ENCODE measurements at places on chromosomes 7 and 10.

- DNase-seq, result no peak
These were observed 365 bp downstream of the YME1L1 start for GRCh38 chr10:27153845-27154193.

- DNase-seq, result no peak
These were observed 17.3 kb downstream of the NRAP start for GRCh38 chr10:113646336-113647201.

DNA sequence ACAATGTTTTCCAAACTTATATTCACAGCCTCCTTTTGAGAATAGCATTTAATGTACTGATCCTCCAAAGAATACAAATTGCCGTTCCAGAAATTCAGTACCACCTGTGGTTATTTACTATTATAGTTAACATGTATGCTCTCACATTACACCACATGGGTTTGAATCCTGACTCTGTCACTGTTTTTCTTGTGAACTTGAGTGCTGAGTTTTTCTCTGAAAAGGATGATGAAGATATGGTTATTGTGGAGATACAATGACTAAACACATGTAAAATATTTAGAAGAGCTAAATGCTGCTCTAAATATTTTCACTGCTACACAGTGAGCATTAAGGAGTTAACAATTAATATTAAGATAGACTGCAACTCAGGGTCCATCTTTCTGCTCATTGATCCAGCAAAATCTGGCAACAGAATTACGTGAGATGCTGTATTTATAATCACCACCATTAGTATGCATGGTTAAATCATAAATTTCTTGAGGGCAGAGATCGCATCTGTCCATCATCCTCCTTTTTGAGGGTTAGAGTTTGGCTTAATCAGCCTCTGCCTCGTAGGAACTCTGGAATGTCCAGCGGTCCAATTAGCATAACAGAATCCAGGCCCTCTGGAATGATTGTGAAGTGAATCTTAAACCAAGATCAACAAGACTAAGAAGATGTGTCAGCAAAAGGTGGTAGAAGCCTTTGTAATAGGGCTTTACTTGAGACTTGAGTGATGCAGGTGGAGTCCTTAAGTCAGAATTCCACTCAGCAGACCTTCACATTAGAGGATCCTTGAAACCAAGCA is 152.8 kb downstream of the MACC1 start:
- DNase-seq, result no peak

DNA sequence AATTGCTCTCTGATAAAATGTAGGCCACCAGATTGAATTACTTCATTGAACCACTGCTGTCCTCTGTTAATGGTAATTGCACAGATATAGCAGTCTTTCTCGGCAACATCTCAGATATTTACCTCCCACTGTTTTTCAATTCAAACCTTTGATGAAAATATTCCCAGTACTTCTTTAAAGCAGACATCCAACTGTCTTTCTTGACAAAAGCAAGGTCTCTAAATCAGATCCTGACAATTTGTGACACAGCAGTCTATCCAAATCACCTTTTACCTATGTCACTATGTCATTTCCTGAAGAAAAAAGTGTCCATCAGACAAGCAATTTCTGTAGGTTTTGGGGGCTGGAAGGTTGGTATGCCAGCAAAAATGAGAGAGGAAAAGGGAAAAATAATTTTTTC is 555.7 kb downstream of the AUTS2 start:
- no peak for DNase-seq

- DNase-seq, result no peak
These were observed 11.5 kb upstream of the SP8 start for GRCh38 chr7:20798081-20798693.

- no peak for DNase-seq
These were observed 56.1 kb downstream of the ZRANB1 start for GRCh38 chr10:124997771-124998623.

GRCh38 chr10:46091828-46092523 is 45.9 kb upstream of the MSMB start:
- DNase-seq, result no peak

- DNase-seq, result no peak
These were observed 15.5 kb upstream of the PDLIM1 start for GRCh38 chr10:95306318-95306650.

DNA sequence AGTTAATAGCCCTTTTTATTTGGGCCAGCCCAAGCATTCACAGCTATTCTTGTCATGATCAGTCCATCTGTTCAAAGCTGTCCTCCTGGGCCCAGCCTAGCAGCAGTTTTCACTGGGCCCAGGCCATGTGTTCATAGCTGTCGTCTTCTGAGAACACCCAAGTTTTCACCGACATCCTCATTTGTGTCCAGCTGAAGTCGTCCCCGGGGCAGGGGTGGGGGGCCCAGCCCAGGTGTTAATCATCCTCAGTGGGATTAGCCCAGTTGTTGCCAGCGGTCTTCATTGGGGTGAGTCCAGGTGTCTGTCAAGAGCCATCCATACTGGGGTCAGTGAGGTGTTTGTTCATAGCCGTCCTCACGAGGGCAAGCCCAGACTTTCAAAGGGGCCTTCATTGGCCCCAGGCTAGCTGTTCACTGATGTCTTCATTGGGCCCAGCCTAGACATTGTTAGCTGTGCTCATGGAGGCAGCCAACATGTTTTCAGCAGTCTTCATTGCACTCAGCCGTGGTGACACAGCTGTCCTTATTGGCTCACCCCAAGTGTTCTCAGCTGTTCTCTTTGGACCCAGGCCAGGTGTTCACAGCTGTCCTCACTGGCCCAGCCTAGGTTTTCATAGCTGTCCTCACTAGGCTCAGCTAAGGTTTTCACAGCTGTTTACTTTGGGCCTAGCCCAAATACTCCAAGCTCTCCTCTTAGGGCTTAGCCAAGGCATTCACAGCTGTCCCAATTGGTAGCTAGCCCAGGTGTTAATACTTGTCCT is 10.0 kb downstream of the FRG2B start:
- no peak for DNase-seq

- DNase-seq, result no peak
These were observed 20.7 kb upstream of the ABLIM1 start for GRCh38 chr10:114678820-114679219.

- no peak for DNase-seq
These were observed 34.7 kb downstream of the PODXL start for GRCh38 chr7:131521651-131522163.

DNA sequence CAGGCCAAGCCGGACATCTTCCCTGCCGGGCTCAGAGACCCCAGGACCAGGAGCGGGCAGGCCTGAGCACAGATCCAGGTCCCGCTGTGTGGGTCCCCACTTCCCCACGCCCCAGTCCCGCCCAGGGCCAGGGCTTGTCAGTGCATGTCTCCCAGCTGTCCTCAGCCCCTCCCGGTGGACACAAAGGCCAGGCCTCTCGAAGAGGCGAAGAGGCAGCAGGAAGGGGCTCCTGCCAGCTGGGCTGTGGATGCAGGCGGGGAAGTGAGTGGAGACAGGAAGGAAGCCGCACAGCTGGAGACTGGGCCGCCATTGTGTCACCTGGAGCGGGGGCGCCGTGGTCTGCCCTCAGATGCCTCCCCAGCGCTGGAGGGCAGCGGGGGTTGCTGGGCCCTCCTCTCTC is 4.8 kb downstream of the GRIFIN start:
- DNase-seq, result no peak

DNA sequence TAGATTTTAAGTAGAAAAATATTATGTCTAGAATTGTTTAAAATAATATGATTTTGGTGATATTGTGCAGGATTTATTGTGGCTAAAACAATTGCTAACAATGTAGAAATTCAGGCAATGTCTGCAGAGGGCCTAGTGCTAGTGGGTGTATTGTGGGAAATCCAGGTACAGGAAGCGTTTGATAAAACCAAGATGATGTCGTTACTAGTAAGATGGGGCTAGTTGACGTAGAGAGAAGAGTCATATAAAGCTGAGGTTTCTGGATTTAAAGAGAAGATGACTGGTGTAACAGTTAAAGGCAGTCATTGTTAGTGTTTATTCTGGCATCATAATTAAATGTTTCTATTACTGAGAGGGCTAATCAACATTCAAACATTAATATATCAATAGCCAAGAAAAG is 43.5 kb downstream of the ADK start:
- DNase-seq, result no peak

- no peak for DNase-seq
These were observed 137.5 kb downstream of the FGFR2 start for GRCh38 chr10:121460733-121461132.

DNA sequence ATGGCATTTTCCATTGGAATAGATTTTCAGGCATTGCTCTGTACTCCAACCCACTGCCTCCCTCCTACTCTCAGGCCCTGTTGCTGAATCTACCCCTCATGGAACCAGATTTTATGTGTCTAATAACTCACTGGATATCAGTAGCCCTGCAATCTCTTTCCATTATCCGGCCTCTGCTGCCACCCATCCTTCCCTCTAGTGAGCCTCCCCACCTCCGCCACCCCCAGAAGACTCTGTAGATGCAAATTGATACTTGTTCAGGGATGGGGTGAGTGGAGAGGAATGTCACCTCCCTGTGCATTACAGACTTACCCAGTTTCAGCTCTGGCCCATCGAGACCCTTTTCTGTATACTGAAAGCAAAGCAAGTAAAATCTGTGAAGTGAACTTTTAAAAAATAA is 52.3 kb upstream of the PHYHIPL start:
- no peak for DNase-seq

DNA sequence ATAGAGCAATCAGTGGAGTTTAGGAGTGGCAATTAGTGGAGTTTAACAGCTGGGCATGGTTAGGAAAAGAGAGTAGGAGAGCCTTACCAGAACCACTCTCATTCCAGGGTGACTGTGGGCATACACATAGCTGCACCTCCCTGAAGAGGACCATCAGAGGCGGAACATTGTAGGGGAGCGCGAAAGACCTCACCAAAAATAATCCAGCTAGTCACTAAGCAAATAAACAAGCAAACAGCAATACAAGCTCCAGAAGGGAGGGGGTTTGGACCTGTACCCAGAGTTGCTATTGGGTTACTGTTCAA is 4.1 kb upstream of the NACAD start:
- no peak for DNase-seq

- no peak for DNase-seq
These were observed 407.5 kb upstream of the CELF2 start for GRCh38 chr10:10610171-10610570.

DNA sequence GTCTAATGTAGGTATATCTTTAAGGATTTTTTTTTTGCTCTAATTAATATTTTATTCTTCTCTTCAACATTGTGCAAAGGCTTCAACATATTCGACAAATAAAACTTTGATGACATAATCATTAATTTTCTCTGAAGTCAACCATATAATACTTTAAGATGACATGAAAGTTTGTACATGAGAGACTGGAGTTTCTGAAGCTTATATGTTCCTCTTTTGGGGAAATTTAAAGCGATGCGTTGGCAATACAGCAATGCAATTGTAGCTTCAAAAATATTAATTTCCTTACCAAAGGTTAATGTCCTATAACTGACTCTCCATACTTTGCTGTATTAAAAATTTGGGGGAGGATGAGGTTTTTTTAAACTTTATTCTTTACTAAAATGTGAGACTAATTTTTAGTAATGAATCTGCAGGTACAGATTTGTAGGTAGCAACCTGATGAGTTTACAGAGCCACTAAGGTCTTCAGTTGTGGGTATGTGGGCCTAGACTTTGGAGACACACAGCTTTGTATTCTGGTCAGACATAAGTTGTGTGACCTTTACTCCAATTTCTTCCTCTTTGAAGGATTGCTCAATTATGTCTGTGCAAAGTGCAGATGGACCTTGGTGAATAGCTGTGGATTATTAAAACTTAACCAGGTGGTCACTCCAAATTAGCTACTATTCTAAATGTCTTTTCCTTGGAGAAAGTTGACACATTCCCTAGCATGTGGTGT is 18.0 kb upstream of the LIPA start:
- no peak for DNase-seq

DNA sequence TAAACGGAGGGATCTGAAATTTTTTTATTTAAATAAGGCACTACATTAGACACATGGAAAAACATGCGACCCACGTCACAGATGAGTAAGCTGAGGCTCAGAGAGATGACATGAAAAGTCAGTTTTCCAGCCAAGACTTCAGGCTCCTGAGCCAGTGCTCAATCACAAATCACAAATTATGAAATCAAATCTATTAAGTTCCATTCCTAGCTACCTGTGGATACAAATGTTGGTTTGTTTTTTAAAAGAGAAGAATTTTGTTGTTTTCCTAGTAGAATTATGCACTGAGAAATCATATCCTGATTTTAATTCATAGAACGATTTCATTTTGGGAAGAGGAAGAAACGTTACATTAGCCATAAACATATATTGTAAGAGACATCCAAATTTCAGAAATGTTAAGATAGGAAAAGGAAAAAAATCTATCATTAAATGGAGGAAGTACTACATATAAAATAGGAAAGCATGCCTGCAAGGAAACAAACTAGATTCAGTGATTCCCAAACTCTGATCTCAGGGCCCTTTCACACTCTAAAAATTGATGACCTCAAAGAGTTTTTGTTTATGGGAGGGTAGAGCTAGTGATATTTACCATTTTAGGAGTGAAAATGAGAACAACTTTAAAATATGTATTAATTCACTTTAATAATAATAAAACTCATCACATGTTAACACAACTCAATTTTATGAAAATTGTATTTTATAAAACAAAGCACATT is 340.4 kb downstream of the PARD3 start:
- no peak for DNase-seq

DNA sequence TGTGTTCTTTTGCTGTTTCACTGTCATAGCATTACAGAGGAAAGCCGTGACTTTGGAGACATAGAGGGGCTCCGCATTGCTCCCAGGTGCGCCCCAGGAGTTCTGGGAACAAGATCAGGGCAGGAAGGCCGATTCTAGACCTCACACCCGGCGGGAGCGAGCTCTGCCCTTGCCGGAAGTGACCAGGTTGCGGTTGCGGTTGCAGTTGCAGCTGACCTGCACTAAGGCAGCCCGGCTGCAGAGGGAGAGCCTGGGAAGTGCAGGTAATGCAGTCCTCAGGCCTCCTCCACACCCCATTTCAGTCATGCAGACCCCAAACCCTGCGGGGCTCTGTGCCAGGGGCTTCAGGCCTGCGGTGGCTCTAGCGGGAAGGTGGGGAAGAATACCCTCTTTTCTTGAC is 130.0 kb upstream of the LANCL2 start:
- no peak for DNase-seq

DNA sequence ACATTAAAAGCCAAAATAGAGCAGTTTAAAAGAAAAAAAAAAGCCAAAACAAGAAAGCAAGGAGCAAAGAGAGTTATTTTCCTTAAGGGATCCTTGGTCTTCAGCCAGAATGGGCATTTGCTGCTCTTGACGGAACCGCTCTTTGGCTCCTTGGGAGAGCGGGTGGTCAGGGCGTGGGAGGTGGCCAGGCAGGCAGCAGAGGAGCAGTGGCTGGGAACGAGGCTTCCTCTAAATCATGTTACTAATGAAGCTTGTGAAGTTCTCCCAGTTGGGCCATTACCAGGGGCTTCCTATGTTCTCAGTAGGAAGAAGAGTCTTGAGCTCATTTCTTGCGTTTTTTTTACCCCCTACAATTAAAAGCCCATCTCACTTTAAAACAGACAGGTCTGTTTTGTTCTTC is 116.6 kb downstream of the DOCK1 start:
- DNase-seq, result no peak
